ENCODE measurements at places on chromosomes 3 and 15. TPM values are rescaled to one million over a fixed set of nuclear protein-coding genes. Genes with fewer than 3 reads are reported as not detected.

- H3K36me3 ChIP-seq = peaks cover 11% of the 10 kb centered on the region
- H3K27ac ChIP-seq = no peak overlapping the region
Observed at GRCh38 chr3:129665024-129665768, 58.7 kb upstream of the PLXND1 start.

Gene OCA2
- 0.79 TPM for total RNA-seq

GRCh38 chr3:10594915-10595314, 89.5 kb upstream of the ATP2B2 start:
- H3K36me3 ChIP-seq = no peaks in the 10 kb centered on the region
- H3K4me3 ChIP-seq = no peak overlapping the region
- H3K27ac ChIP-seq = no peak overlapping the region
- no peaks in the 10 kb centered on the region for H3K4me1 ChIP-seq

Gene SEC61A1
- 171 TPM for total RNA-seq

DNA sequence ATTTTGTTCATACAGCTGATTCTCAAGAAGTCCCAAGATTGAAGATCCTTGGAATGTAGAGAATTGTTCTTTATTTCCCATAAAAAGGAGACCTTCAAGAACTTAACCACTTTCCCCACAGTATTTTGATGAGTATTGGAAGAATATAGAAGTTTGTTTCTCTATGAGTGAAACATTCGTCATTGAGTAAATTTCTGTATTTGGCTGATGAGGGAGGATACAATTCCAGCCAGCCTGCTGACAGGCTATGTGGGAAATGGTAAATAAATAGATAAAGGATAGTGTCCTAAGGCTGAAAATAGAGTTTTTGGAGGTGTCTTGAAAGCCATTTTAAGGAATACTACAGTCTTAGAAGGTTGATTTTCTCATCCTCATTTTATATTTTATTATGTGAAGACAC, 1076.1 kb downstream of the ROBO2 start:
- H3K27ac ChIP-seq = no peak overlapping the region
- H3K4me3 ChIP-seq = no peak overlapping the region
- H3K27me3 ChIP-seq = no peaks in the 10 kb centered on the region
- no peak for DNase-seq
